Fibroblast of skin of right quadriceps (primary cell): ENCODE measurements at places on chromosomes 7 and 10.
A peak's percentile ranks its signal among the peaks of the same experiment; 100 is the strongest.

DNA sequence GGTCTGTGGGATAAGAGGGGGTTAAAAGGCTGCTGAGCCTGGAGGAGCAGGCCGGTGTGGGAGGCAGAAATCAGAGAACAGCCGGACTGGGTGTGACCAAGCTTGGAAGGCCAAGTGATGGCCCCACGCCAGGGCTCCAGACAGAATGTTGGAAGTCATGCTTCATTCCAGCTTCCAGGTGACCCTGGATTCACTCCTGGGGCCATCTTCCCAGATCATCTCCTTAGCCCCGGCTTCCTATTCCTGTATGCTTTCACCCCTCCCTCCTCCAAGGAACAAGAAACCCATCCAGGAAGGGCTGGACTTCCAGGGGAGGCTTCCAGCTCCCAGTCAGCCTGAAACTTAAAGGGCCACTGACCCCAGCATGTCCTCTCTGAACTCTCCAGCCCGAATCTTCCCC is 1.0 kb downstream of the INMT start:
- DNase-seq, result no peak

DNA sequence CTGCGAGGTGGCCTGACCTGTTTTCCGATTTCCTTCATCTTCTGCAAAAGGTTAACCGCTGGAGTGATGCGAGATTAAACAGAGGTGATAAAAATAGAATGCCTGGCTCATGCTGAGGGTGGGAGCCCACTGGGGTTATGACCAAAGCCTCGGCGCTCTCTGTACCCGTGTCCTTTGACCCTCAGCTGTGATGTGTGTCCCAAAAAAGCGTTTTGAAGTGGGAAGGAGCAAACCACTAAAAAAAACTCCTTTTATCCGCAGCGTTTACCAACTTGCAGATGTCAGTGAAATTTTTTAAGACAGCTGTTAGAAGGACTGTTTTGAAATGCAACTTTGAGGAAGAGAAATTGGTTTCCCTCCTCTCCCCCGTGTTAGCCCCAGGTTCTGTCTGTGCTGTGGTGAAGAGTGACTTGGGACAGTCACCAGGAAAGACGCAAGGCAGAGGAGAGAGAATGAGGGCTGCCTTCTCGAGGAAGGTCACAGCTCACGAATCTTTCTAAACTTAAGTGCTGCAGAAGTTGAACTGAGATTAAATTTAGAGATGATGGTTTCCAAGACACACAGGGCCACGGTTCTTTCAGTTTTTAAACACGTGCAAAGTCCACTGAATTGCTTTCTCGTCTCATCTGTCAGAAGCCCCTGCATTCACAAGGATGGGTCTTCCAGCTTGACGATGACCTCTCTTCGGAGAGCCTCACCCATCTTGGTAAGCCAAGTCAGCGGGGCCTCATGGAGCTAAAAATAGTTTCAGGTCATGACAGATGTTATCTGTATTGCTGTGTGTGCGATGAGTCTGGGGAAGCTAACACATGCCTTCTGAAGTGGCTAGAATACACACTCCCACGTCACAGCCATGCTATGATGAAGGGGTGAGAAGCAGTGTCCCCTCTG is 27.6 kb downstream of the AMZ1 start:
- DNase-seq, result peak; percentile 31

GRCh38 chr7:157299613-157300368 is 37.0 kb upstream of the DNAJB6 start:
- DNase-seq, result peak; percentile 42

DNA sequence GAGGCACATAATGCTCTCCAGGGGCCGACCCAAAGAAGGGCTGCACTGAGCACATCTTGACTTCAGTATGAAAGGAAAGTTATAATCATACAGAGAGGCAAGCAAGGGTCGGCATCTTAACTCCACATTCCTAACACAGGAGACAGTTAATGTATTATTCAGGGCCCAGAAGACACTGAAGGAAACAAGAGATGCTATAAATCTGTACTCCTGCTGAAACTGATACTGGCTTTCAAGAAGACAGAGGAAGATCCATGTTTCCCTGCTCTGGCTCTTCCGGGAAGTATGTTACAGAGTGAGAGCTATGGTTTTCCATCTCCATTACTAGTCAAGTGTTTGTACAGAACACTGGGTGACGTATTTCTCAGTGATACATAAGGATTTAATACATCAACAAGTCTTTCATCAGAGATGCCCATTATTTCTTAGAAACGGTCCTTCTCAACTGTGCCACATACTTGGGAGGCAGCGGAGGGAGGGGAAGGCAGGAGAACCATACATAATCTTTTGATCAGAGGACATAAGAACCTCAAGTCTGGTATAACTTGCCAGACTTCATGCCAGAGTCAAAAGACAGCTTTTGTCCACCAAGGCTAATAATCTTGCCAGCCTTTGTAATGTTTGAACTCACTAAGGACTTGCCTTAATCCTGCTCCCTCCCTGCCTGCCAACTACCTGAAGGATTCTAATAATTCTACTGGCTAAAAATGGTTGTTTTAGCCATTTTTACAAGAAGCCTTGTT is 58.1 kb downstream of the ENO4 start:
- no peak for DNase-seq

GRCh38 chr10:92800134-92800733 is 48.1 kb upstream of the EXOC6 start:
- no peak for DNase-seq

DNA sequence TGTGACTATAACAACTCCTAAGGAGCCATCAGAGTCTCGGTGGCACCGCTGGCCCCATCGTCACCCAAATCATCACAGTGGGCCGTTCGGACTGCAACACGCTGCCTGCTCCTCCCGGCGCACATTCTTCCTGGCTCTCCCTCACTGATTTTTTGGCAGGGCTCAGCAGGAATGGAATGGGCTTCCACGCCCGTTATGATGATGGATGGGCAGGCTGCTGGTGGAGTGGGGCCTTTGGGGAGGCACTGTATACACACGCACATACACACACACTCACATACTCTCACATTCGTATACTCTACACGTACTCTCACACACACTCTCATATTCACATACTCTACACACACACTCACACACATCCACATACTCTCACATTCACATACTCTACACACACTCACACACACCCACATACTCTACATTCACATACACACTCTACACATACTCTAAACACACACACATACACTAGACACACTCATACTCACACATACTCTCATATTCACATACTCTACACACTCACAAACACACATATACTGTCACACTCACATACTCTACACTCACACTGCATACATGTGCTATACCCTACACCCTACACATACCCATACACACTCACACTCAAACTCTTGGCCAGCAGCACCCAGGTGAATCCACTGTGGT is 99.8 kb downstream of the KCNMA1 start:
- peak; percentile 60 for DNase-seq

- no peak for DNase-seq
Measured at GRCh38 chr10:120327675-120328074, 129.4 kb upstream of the PLPP4 start.

DNA sequence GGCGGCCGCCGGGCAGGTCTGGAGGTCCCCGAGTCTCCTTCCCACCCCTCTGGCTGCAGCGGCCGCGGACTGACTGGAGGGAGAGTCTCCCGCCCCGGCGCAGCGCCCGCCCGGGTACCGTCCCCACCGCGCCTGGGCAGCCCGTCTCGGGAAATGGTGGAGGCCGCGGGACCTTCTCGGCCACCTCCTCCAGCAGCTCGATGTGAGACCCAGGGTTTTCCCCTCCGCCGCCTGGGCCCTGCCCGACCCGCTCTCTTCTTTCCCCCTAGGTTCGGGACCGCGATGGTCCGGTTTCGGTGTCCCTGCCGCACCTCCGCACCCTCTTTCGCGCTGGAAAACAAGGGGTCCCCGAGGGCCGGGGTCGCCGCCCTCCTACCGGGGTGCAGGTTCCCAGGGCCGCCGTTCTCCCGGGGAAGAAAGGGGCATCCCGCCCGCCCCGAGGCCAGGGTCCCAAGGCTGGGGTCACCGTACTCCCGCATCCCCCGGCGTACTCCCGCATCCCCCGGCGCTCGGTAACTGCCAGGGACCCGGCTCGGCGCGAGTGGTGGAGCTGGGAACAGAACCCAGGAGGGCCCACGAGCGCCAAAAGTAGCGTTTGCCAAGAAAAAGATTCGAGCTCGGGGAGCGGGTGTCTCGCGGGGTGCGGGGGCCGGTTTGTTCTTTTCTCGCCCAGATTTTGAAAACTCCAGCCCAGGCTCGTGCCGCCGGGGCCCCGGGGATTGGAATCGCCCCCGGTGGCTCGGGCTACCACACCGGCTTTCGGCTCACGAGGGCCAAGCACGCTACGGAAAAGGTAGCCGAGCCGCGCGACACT is 3.4 kb downstream of the TNRC18 start:
- DNase-seq, result no peak

DNA sequence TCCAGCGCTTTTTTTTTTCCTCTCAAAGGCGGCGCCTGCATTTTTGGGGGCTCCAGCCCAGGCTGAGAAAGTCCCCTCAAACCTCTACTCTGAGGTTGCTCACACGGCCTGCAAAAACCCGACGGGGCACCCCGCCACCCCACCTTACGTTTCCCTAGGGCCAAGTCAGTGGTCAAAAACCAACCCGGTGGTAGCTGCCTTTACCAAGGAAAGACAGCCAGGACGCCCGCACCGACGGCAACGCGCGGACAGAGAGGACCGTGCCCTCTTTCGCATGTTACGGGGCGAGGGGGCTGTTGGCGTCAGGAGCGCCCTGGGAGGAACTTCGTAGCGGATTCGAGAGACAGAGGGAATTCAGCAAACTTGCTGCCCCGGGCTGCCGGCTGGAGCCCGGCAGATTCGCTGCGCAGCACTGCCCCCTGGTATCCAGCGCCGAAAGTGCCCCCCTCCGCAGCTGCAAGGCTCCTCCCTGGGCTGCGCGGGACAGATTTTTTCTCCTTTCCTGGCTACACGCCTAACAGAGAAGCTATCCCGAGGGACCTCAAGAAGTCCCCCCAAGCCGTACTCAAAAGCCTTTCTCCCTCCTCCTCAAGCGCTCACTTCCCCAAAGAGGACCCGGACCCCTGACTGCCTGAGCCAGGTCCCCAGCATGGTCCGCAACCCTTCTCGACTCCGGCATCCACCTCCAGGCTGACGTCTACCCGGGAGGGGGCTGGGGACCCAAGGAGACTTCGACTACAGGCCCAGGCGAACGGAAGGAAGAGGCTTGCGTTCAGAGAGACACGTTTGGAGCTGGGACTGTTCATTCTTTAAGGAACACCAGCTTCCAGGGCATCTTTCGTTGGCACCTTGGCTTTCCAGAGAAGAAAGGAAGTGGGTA is 27.7 kb upstream of the VAX1 start:
- DNase-seq, result peak; percentile 33

DNA sequence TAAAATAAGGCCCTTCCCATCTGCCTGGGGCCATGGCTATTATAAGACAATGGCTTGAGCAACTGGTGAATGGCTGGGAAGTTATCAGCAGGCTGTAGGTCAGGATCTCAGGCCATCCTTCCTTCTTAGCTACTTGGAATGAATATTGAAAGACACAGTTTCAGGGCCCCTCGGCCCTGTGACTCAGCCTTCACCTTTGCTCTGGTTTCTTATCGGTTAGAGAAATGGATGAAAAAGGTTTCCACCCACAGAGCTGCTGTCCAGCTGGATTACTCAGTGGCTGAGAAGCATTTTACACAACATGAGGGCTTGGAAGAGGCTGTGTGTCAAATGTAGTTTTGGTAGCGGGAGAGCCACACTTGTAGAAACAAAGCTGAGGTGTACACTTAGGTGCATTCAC is 9.4 kb downstream of the ACSL5 start:
- no peak for DNase-seq

GRCh38 chr7:77752016-77752415 is 46.2 kb downstream of the TMEM60 start:
- DNase-seq, result no peak

- DNase-seq, result no peak
Measured at GRCh38 chr7:101255796-101256195, 10.9 kb upstream of the FIS1 start.

DNA sequence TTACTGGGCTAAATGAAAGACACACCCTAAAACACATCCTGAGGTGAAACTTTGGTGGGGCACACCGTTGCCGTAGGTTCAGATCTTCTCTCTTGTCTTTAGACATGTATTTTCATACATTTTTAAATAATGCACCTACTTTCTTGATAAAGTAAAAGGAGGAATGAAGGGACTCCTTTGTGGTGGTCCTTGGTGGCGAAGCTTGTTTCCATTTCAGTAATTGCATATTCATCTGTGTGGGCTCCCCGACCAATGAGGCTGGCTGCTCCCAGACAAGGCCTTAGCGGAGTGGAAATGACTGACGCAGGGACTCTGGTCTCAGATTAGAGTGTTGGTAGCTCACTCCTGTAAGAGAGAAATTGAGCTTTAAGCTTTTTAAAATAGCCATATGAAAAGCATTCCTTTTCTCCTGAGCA is 815 bp downstream of the CCSER2 start:
- DNase-seq, result peak; percentile 37
